ENCODE measurements at places on chromosomes 16 and 17.
A peak's percentile ranks its signal among the peaks of the same experiment; 100 is the strongest.

DNA sequence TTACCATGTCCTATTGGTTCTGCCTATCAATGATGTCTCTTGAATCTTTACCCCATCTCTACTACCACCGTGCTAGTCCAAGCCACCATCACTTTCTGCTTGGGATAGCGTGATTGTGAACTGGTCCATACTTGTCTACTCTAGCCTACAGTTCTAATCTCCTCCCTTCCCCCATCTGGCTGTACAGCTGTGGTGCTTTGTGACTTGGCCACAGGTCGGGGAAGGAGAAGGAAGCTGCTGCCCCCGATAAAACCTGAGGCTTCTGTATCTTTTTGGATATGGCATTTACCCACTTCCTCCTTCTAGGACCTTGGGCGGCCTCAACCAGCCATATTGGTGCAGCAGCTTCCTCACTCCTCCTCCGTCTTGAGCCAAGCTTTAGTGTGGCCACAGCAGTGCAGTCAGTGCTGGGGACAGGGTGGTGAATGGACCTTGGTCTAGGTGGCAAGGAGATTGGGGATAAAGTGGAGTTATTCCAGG, 314 bp upstream of the ITGA2B start:
- no peak for DNase-seq

DNA sequence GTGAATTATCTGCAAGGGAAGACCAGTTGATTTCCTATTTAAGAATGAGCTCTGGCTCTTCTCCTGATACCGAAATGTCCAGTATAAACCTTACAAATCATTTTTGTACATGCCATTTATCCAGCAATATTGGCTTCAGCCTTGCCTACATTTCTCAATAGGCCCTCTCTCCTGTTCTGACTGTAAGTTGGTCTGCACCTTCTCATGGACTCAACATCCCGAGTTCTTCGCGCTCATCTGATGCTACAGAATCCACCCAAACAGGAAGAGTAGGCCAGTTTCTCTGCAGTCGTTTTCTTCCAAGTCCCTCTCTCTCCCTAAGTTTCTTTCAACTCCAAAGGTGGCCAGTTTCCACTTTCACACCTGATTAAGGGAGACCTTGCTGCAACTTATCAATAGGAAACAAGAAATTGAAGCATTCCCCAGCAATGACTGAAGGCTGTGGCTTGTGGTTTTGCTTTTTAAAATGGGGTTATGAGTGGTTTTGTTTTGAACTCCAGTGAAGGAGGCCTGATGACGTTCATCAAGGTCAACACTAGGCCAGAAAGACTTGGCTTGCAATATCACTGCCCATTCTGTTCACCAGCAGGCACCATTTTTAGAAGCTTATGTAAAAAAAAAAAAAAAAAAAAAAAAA, 383.0 kb downstream of the MAF start:
- no peak for DNase-seq

- no peak for DNase-seq
Observed at GRCh38 chr16:72621651-72622050, 426.3 kb downstream of the ZFHX3 start.

DNA sequence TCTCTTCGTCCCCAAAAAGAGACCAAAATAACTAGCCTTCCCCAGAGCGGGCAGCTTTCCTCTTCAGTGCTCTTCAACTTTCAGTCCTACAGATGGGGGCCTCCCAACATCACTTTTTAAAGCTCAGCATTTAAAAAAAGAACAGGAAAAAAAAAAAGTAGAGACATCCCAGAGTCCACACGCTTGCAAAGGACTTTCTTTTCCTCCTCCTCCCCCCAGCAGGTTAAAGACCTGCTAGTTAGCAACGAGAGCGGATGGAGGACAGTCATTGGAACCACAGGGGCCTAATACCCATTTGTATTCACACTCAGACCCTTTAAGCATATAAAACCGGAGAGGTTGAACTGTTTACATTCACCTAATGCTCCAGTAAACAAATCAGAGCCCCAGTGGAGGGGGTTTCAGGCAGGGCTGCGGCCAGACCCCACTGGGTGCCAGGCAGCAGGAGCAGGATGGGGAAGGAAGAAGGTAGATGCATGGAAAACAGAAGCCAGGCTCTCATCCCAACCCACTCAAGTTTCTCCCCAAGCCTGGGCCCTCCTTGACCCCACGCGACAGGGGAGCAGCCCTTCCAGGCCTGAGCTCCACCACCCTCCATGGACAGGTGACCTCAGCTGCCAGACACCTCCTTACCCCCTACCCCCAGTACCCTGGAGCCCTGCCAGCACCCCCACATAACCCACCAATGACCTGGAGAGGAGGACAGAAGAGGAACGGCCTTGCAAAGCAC, 15.2 kb downstream of the ZFHX3 start:
- no peak for DNase-seq

DNA sequence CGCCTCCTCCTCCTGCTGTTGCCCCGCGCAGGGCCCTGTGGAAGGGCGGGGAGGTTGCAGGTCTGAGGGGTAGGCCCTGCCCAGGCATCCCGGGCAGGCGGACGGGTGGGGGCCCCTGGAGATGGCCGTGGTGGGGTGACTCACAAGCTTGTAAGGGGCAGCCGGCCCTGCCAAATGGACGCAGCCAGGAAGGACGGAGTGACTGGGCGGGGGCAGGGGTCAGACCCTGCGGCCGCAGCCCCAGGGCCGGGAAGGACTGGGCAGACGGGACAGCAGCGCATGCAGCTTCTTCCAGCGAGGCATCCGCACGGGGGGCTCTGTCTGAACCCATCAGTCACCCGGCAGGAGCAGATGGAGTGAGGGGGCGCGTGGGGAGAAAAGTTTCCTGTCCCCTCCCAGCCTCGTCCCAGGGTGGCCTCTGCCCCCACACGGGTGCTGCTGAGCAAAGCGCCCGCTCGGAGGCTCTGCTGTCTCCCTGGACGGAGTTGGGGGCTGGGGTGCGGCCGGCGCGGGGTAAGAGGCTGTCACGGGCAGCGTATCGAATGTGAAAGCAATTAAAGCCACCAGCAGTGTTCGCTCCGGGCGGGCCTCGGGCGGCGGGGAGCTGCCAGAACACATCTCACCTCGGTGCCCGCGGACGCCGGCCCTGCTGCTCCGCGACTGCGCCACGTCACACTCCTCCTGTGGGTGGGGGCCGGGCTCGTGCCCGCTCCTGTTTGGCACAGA, 5.4 kb upstream of the PRR35 start:
- no peak for DNase-seq

GRCh38 chr17:27481327-27481726, 25.1 kb downstream of the KSR1 start:
- DNase-seq = no peak

- no peak for DNase-seq
Observed at GRCh38 chr16:48000622-48001021, 155.2 kb downstream of the ABCC12 start.

GRCh38 chr16:17414421-17414820, 56.3 kb downstream of the XYLT1 start:
- no peak for DNase-seq

DNA sequence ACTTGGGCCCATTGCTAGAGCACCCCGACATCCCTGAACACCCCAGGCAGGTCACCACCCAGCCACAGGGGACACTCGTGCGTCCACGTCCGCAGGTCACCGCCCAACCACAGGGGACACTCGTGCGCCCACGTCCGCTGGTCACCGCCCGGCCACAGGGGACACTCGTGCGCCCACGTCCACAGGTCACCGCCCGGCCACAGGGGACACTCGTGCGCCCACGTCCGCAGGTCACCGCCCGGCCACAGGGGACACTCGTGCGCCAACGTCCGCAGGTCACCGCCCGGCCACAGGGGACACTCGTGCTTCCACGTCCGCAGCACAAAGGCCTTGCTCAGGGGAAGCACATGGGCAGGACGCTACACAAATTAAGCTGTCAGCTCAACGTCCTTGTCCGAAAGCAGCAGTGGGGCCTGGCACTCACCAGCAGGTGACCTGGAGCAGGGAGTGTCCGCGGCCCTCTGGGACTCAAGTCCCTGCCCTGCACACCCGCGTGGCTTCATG, 17.7 kb downstream of the GALNS start:
- DNase-seq = no peak

DNA sequence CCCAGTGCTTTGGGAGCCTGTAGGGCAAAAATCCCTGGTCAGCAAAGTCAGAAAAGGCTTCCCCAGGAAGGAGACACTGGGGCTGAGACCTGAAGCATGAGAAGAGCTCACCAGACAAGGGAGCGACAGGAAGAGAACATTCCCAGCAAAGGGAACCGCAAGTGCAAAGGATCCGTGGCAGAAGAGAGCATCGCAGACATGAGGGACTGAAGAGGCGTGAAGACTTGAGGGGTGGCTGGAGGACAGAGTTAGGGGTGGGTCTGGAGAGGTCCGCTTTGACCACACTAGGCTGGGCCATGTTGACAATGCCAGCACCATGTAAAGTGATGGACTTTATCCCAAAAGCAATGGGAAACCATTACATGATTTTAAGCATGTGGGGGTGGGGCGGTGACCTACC, 128.1 kb upstream of the IRX3 start:
- DNase-seq = no peak

- peak; percentile 19 for DNase-seq
Observed at GRCh38 chr17:49343273-49343672, 18.8 kb downstream of the ZNF652 start.

GRCh38 chr17:81094509-81095382, 59.8 kb downstream of the BAIAP2 start:
- peak; percentile 99 for DNase-seq

- no peak for DNase-seq
Observed at GRCh38 chr16:57017251-57017650, 27.9 kb downstream of the NLRC5 start.

- DNase-seq = peak; percentile 67
Observed at GRCh38 chr17:15169676-15170075, 95.5 kb downstream of the PMP22 start.

DNA sequence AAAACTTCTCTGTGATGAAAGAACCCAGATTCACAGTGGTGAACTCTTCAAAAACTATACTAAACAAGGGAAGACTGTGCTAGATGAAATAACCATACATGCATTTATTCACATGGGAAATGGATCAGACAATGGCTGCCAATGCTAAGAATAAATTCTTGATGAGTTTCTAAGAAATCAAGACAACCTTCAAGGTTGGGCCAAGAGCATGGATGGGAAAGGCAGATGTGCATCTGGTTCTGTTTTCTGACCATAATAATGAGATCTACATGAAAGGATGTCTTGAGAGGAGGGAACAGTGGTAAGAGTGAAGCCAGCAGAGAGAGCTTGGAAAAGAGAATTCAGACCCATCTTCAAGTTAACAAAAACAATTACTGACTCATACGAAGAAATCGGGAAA, 31.4 kb downstream of the ANKRD11 start:
- DNase-seq = no peak

DNA sequence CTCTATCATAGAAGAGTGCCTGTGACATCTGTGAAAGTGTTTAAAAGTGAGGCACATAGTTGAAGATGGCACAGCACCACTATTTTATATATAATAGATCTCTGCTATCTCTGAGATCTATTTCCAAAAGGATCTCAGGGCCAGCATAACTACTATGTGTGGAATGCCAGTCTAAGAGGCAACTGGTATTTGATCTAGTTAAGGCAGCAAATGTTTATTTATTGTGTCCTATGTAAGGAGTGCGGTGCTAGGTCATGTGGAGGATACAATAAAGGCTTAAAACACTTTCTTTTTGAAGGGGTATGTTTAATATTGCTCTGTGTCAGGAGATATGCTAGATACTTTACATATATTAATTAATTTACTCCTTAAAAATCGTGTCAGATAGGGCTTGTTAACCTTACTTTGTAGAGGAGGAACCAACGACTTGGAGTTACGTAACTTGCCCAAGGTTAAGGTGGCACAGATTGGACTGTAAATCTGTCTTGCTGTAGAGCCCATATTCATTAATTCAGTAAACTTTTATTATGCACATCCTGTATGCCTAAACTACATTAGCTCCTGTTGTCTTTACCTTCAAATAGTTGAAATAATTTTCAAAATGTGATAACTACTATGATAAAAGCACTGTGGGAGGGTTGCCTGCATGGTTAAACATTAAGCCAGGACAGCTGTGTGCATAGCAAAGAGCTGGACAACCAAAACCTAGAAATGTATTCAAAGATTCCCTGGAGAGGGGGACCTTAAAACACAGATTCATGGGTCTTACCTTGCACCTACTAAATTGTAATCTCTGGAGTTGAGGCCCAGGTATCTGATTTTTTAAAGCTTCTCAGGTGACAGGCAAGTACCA, 83.3 kb downstream of the NLK start:
- DNase-seq = no peak

GRCh38 chr17:38881600-38882191, 11.8 kb downstream of the LASP1 start:
- no peak for DNase-seq

DNA sequence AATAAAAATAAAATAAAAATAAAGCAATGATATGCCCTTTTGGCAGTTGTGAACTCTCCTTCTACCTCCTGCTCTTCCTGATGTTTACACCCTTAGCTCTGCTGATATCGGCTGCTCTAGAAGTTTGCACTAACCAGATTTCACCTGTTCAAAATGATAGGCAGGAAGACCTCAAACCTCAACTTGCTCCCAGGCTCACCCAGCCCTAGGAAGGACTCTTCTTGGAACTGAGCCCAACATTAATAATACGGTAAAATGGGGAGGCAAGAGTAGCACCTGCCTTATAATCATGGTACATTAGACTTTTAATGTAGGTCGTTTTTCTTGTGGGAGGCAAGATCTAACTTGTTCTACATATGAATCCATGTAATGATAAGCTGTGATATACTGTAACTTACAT, 61.2 kb upstream of the MED13 start:
- no peak for DNase-seq

DNA sequence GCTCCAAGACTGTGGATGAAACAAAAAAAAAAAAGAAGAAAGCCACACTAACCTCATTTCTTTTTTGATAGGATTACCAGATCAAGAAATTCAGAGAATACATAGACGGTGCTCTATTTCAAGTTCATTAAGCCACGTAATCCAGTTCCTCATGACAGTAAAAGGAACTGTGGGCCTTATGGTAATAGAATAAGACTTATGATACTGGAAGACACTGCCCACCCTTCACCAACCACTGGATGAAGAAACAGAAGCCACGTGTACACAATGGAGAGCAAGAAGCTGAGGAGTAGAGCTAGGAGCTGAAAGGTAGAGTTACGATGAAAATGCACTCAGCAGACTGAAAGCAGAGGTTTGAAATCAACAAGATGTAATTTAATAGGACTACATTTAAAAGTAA, 11.2 kb downstream of the NCBP3 start:
- DNase-seq = no peak

DNA sequence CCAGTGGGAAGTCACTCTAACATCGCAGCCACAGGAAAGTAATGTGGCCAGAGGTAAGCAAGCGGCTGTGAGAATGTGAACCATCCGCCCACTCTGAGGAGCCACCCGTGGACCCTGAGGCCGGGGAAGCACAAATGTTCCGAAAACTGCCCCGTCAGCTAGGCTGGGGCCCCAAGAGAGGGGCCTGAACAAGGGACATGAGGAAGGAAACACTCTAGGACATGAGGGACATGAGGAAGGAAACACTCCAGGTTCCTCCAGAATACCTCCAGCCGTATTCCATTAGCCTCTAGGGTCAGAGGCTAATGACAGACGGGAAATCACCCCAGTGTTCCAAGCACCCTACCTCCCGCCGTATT, 317 bp downstream of the TEFM start:
- DNase-seq = no peak
